Activated CD4-positive, alpha-beta T cell treated with anti-CD3 and anti-CD28 coated beads for 24 hours (primary cell): ENCODE measurements at places on chromosomes 3 and 15.
A peak's percentile ranks its signal among the peaks of the same experiment; 100 is the strongest.

GRCh38 chr3:56314842-56315241 is 153.4 kb downstream of the ERC2 start:
- DNase-seq, result no peak

GRCh38 chr3:101725194-101725889 is 928 bp downstream of the CEP97 start:
- peak; percentile 6 for DNase-seq

DNA sequence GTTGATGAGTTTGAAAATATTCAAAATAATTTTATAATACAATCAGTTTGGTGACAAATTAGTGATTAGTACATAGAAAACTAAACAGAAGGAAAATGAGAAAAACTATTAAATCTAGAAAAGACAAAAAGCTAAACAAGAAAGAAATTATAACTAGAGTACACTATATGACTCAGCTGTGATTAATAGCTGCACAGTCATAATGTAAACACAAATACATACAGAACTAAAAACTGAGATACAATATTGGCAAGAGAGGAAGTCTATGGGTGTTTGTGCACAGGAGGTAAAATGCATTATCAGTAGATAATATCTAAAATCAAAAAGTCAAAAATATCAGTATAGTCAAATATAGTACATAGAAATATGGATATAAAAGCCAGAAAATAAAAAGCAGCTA is 80.7 kb upstream of the PCSK6 start:
- DNase-seq, result no peak

DNA sequence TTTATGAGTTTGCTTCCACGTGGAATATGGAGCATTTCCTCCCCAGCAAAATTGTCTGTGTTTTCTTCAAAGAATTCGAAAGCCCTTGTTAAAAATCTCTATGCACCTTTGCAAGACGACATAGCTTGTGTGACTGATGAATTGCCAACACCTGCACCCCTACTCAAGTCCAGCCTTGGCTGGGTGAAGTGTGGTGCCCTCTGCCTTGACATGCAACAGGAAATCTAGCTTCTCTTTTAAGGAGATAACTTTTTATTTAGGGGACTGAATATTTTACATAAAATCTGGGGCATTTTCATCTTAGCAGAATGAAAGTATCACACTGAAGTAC is 647 bp downstream of the HMG20A start:
- DNase-seq, result no peak

- no peak for DNase-seq
Observed at GRCh38 chr15:101389362-101389761, 94.3 kb upstream of the SNRPA1 start.
